ENCODE measurements at places on chromosomes 1 and 21. TPM values are rescaled to one million over a fixed set of nuclear protein-coding genes. Genes with fewer than 3 reads are reported as not detected.

- no peak for DNase-seq
Measured at GRCh38 chr1:91402023-91402422, 2.6 kb downstream of the HFM1 start.

DNA sequence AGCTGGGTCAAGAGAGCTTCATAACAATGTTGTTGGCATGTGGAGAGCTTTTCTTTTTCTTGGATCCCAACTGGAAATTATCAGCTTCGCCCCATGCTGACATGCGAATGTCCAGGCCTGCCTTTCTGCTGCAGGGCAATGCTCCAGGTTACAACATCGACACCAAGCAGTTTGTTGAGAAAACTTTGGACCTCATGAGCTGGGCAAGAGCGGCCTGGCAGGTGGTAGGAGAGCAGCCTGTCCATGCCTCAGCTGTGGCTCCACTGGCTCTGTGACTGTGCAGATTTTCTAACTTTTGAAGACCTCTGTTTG, 41.4 kb downstream of the MTARC1 start:
- no peak for DNase-seq

DNA sequence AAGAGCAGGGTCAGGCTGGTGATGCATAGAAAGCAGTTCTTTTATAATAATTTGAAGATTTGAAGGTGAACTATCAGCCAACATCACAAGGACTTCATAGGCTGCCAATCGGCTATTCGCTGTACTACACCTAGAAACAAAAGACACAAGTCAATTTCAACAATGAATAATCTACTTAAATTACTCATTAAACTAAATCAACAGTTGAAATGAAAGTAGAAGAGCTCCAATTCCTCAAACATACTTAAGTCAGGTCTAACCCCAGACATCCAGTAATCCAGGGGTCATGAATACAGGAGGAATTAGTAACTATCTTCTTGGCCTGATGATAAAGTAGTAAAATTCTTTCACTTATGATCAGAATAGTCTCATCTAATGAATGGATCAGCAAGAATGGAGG, 64.5 kb downstream of the PCSK9 start:
- no peak for DNase-seq

DNA sequence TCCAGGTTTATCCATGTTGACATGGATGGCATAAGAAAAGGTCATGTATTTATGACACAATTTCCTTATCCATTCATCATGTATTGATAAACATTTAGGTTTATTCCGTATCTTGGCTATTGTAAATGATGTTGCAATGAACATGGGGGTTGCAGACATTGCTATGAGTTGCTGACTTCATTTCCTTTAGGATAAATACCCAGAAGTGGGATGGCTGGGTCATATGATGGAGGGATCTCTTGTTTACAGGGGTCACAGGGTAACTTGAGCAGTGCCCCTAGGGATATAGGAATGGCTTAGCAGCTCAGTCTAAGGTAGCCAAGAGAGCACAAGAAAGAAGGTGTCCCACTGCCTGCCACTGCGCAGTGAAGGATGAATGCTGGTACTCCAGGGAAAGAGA, 229.6 kb upstream of the COA6 start:
- no peak for DNase-seq

GRCh38 chr21:34889676-34890469, 159.2 kb downstream of the RUNX1 start:
- peak; percentile 92 for DNase-seq

- DNase-seq, result no peak
Measured at GRCh38 chr1:6391951-6392808, 1.4 kb downstream of the ACOT7 start.

GRCh38 chr1:61670016-61670415, 54.9 kb downstream of the TM2D1 start:
- DNase-seq, result no peak

GRCh38 chr1:73781251-73781650, 416.7 kb downstream of the LRRIQ3 start:
- no peak for DNase-seq

DNA sequence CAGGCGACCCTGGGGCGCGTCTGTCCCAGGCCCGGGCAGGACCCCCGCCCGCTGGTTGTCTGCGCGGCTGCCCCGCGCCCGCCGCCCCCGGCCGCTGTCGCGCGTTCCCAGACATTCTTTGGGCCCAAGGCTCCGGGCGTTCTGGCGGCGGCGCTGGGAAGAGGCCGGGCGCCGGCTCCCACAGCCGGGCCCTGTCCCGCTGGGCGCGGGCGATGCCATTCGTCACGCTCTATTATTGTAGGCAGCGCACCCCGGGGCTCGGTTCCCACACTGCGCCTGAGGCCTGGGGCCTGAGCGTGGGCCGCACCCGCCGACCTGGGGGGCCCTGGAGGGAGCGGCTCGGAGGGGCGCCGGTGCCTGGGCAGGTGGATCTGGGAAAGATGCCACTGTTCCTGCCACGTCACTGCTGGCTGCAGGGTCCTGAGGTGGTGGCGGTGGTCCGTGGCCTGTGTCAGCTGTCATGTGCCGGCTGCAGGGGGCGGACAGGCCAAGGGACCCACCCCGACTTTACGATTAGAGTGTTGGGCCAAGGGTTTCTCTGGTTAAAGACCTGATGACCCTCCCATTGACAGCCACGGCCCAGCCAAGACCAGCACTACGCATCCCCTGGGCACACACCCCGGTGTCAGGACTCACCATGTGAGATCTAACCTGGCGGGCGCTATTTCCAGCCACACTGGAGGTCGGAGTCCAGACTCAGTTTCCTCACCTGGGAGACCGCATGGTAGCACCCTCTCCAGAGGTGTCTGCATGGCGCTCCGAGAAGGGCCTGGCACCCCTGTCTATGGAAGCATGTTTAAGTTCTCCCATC, 55.1 kb upstream of the ADARB1 start:
- peak; percentile 94 for DNase-seq

DNA sequence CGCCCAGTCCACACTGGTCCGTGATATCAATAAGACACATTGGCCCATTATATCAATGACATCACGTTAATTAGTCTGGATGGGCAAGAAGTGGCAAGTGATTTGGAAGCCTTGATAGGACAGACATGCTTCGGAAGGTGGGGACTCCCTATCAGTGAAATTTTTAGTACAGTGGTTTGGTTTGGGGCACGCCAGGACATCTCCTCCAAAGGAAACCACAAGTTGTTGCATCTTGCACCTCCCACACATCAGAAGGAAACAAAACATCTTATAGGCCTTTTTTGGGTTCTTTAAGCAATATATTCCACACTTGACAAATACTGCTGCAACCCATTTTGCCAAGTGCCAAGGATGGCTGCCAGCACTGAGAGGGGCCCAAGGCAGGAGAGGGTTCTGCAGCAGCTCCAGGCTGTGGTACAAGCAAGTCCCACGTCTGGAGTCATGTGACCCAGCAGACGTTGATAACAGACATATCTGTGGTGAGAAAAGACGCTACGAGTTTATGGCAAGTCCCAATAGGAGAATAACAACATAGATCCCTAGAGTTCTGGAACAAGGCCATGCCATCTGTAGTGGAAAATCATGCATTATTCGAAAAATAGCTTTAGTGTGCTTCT, 95.3 kb upstream of the DISP3 start:
- DNase-seq, result no peak

DNA sequence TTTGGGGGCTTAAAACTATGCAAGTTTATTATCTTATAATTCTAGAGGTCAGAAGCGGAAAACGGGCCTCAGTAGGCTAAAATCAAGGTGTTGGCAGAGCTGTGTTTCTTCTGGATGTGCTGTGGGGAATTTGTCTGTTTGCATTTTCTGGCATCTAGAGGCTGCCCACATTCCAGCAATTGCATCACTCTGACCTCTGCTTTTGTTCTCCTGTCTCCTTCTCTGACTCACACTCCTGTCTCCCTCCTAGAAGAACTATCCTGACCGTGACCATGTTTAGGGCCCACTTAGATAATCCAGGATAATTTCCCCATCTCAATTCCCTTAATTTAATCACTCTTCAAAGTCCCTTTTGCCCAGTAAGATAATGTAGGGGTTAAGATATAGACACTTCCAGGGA, 127.4 kb upstream of the DEPDC1 start:
- DNase-seq, result no peak

DNA sequence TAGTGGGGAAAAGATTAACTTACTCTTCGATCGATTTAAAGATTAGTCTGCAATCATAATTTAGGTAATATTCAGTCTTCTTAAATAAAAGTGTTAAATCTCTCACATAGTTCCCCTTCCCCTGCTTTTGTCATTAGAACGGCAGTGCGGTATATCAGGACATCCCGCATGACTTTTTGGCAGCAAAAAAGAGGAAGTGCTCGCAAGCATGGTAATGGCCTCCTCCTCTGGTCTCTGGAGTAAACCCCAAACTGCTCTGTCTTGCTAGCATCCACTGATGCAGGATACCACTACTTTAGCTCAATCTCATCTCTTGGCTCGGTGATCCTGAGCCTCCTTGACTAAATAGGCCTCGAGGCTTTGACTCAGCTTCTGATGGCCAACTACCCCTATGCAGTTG, 78.7 kb upstream of the VAV3 start:
- no peak for DNase-seq

DNA sequence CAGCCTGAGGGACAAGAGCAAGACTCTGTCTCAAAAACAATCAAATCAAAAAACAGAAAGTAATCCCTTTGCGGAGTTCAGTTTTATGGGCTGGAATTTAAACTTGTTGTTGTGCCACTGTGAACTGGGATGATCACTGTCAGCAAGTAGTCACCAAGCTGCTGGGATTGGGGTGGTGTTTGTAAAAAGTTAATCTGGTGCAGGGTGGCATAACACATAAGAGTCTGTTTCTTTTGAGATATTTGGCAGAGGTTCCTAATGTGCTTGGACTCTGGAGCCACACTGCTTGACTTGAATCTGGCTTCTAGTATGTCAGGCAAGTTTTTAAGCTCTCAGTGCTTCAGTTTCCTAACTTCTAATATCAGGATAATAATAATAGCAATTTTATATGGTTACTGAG, 6.6 kb downstream of the CLIC4 start:
- DNase-seq, result no peak

- no peak for DNase-seq
Measured at GRCh38 chr21:31908106-31909031, 35.5 kb downstream of the HUNK start.

- DNase-seq, result no peak
Measured at GRCh38 chr1:174874331-174875053, 125.3 kb upstream of the CACYBP start.

DNA sequence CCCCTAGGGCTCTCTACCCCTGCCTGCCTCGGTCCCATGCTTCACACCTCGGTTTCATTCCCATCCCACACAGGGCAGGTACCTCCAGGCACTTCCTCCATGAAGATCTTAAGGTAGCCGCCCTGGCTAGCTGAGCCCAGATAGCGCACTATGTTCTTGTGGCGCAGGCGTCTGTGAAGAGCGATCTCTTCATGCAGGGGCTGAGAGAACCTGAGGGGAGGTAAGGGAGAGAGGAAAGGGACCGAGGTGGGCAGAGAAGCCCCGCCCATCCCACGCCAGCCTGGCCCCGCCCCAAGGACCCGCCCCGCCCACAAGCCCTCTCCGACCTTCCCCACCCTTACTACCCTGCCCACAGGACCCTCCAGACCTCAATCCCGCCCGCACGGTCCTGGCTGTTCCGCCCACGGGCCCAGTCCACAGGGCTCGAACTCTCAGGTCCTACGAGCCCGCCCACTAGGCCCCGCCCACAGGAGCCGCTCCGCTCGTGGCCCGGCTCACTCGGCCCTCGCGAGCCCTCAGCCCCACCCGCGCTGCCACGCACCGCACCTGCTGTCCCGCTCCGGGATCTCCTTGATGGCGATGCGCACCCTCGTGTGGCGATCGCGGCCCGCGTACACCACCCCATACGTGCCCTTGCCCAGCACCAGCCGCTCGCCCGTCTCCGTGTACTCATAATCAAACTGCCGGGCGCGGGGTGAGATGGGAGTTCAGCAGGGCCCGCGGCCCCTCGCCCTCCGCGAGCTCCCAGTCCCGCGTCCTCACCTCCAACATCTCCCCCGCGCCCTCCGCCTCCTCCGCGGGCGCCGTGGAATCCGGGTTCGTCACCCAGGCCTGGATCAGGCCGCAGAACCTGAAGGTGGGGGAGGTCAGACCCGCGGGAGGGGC, 6.4 kb downstream of the MAP3K6 start:
- DNase-seq, result no peak

DNA sequence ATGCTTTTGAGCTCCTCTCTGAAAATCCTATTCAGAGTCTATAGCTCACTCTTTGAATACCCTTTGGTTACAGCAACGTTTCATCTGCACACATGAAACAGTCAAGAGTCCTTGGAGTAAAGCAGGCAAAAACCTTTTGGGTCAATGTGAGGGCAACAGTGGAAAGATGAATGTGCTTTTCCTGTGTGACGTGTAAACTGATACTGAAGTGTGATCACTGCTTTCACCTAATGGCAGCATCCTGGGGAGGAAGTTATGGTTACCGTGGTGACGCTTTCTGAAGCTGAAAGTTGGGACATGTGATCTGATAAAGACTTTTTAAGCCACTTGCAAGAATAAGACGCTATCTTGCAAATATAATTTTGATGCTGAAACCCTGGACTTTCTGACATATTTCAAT, 160.0 kb downstream of the SEC16B start:
- no peak for DNase-seq

DNA sequence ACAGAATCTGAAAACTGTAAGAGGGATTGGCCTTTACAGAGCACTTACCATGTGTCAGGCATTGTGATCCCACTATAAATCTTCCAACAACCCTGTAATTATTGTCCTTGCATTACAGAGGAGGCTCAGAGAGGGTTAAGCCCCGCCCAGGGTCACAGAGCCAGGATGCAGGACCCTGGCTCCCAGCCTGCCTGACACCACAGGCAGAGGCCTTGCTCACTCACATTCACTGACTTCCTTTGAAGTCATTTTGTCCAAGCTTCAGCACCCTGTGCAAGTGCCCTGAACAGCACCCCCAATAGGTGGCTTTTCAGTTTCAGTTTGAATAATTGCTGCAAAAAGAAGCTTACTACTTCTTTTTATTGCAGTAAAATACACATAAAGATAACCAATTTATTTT, 256.8 kb upstream of the NFIA start:
- DNase-seq, result no peak

DNA sequence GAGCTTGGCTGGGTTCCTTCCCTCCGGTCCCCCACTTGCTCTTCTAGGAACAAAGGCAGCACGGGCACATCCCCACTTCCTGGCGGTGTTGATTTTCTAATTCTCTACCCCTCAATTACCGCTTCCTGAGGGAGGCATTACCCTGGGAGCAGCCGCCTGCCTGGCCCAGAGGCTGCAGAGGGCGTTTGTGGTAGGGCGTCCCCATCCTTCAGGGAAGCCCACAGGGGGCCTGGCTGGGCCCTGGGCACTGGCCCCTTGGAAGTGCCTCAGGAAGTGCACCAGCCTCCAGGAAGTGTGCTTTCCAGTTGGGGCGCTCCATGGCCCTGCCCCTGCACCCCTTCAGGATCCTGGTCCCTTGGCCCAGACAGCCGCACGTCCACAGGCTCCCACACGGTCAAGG, 42.1 kb upstream of the CASZ1 start:
- DNase-seq, result no peak

Gene RPS27
- total RNA-seq, result 1,521 TPM

Gene PTPN14
- 48.3 TPM for total RNA-seq

Gene KRTAP19-3
- not detected for total RNA-seq

Gene MCOLN3
- 7.8 TPM for total RNA-seq

Gene NES
- 57.2 TPM for total RNA-seq

Gene DMBX1
- not detected for total RNA-seq

Gene CYP4A22
- 0.23 TPM for total RNA-seq

Gene OVAAL
- not detected for total RNA-seq

Gene LRRIQ3
- total RNA-seq, result 0.81 TPM
